Hindlimb muscle (tissue), 1 donor: ENCODE measurements at places on chromosomes 12 and 14. TPM values are rescaled to one million over a fixed set of nuclear protein-coding genes. Genes with fewer than 3 reads are reported as not detected.

The SELPLG gene
- 5.2 TPM for polyA plus RNA-seq

The SOS2 gene
- 39.5 TPM for polyA plus RNA-seq

The NDUFB1 gene
- 92.0 TPM for polyA plus RNA-seq

The PLCZ1 gene
- not detected for polyA plus RNA-seq

The CLIP1 gene
- 21.7 TPM for polyA plus RNA-seq

The CIROP gene
- polyA plus RNA-seq, result not detected

The SYT10 gene
- polyA plus RNA-seq, result not detected

The EGLN3 gene
- 69.6 TPM for polyA plus RNA-seq

The RHEBL1 gene
- polyA plus RNA-seq, result 2.2 TPM

The SLC4A8 gene
- 1.4 TPM for polyA plus RNA-seq

The ZDHHC22 gene
- polyA plus RNA-seq, result 0.30 TPM

The EEA1 gene
- 19.3 TPM for polyA plus RNA-seq

The B4GALNT3 gene
- polyA plus RNA-seq, result 12.9 TPM

The CACNA1C gene
- polyA plus RNA-seq, result 3.4 TPM

The NANOG gene
- polyA plus RNA-seq, result 0.61 TPM

The MYF6 gene
- 119 TPM for polyA plus RNA-seq

The TTC9 gene
- polyA plus RNA-seq, result 8.1 TPM
